Activated T-helper 1 cell treated with Interleukin-2 at 50 U/mL for 16 hours (primary cell): ENCODE measurements at places on chromosomes 13 and 19.
A peak's percentile ranks its signal among the peaks of the same experiment; 100 is the strongest.

- no peak for DNase-seq
Observed at GRCh38 chr19:46958532-46958931, 61.1 kb upstream of the NPAS1 start.

GRCh38 chr13:110780422-110780821 is 66.9 kb downstream of the ING1 start:
- DNase-seq = no peak

- no peak for DNase-seq
Observed at GRCh38 chr13:113537909-113538688, 46.5 kb upstream of the TFDP1 start.

DNA sequence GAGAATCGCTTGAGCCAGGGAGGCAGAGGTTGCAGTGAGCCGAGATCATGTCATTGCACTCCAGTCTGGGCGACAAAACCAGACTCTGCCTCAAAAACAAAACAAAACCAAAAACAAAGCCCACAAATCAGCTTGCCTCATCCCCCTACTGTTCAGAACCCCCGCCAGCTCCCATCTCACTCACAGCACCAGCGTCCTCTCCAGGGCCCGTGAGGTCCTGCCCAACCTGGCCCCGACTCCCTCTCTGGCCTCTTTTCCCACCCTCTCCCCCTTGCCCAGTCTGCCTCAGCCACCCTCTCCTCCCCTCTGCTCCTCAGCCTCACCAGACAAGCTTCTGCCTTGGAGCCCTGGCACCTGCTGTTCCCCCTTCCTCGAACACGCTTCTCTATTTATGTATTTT is 3.8 kb downstream of the SLC8A2 start:
- DNase-seq = no peak

DNA sequence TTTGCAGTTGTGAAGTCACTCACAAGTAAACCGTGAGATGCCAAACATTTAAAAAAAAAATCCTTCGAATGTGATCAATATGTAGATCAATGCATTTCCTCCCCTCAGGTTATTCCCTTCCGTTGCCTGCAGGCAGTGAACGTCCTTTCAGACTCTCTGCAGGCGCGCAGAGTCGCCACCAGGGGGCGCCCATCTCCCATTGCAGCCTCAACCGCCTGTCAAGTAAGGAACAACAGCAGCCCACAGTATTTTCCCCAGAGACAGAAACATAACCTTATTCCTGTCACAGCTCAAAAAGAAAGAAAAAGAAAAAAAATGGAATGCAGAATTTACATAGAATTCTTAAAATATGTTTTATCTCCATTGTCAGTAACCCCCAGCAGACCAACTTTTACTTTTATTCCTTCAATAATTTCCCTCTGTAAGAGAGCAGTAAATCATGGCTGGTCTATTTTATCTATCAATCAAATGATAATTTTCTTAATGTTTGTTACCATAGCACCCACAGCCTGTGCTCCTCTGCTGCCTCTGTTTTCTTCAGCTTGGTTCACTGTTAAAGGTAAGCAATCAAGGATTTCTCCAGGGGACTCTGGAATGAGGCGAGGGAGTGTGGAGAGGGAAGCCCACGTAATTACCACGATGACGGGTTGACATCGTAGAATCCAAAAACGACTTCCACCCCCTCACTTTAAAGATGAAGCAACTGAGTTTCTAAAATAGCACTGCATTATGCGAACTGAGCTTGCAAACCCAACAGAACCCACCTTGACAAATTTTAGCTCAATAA is 637.6 kb upstream of the ARGLU1 start:
- DNase-seq = peak; percentile 27

DNA sequence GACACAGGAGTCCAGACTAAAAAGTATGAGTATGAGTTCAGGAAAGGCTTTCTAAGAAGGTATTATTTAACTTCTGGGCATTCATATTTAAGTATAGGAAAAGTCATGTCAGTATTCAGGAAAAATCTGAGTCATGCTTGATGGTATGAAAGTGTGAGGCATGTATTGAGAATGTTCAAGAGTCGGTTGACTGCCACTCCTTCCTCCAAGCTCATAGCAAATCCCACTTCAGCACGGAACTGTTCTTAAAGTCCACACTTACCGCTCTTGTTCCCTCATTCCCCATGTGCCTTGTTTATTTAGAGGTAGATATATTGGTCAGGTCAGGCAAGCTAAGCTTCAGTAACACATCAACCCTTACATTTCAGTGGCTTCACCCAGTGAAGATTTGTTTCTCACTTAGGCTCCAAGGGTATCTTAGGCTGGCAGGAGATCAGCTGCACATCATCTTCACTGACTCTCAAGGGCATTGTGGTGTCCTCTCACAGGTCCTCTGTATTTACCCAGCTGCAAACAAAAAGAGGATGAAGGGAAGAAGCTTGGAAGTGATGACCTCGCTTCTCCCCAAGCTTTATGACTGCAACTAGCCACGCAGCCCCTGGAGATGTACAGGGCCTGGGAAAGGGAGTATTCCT is 1189.2 kb downstream of the EFNB2 start:
- DNase-seq = no peak

DNA sequence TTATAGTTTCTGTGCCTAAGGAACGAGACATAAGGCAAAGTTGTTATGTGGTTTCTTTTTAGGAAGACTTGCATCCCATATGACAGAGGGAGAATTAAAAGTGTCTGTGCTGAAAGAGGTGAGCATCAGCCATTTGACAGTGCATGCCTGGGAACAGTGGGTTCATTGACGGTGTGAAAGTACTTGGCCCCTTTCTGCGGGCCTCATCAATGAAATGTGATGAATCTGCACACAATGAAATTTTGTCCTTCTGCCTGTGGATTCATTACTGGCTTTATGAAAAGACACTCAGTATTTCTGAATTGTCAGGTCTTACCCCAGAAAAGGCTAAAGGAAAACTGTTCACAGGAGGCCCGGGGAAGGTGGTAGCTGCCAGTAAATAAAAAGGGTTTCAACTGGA is 295.8 kb downstream of the FOXO1 start:
- no peak for DNase-seq

DNA sequence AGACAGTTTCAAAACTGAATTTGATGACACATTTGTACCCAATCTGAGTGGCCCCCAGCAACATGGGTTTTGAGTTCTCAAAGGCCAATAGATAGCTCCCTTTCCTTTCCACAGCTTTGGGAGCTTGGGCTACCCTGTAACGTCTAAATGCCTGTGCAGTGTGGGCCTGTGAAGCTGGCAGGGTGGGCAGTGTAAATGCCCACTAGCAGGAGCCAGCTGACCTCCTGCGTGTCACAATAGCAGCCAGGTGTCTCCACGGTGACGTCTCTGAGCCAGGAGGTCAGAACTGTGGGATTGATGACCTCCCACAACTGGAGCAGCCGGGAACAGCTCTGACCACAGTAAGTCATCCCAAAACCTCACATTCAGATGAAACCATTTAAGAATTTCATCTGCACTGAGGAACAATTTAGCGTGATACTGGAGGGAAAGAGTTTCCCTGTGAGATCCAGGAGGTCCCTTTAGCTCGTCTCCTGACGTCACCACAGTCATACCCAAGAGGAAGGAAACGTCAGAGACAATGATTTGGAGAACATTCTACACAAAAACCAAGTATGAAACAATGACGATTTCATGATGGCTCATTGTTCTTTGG is at the start of gene IPO5:
Gene IPO5 (plus strand): TSS at position 300 of the 595 bp plus-strand sequence. CDS start 23,022 bp downstream, outside the sequence.
- DNase-seq = no peak

- DNase-seq = peak; percentile 65
Observed at GRCh38 chr19:35248310-35249145, at the start of gene LSR. LSR (plus strand) TSS chr19:35249002; CDS start chr19:35249023, 21 bp downstream.

DNA sequence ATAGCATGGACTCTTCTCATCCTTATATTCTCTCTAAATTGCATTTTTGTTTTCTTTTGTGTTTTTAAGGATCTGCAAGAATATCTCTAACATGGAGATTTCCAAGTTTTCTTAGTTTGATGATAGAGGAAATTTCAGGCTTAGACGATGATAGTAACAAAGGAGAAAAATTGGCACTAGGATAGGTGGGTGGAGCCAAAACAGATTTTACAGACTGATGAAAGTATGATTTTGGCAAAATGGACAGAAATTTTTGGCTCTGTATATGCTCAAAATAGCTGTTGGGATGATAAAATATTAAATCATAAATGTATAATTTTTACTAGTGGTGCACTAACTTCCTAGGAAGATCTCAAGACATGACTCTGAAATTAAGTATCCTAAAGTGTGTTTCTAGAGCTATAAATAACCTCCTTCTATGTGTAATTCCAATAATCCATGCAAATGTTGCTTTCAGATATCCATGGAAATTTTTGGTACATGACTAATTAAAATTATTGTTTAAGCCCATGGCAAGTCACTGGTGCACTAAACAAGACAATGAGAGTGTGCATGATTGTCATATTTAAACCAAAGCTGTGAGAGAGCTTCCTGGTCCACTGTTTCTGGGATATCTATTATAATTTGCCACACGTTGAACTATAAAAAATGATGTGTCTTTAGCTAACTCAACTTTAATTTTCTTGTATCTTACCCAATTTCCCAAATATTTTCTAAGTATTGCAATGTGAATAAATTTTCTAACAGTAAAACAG is 55.8 kb upstream of the NBEA start:
- DNase-seq = no peak

DNA sequence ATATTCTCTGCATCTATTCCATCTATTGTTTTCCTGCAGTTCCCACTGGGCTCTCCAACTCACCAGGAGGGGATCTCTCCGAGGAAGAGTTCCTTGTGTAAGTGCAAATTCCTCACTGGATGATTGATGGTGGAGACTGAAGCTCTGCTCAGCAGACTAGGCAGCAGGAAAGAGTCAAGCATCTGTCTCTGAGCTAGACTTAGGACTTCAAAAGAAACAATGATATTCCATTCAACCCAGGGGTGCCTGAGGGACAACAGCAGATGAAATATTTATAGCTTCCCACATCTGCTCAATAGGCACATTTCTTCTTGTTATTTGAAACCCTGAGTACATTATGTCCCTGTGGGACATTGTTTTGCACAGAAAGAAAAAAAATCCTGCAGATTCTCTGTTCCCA is at the start of the genes OR7A5 and OR7C1:
Gene OR7A5 (minus strand): TSS at position 175 of the 400 bp plus-strand sequence. CDS start 6,944 bp downstream, outside the sequence.
Gene OR7C1 (minus strand): TSS at position 175 of the 400 bp plus-strand sequence. CDS start 35,049 bp downstream, outside the sequence.
- no peak for DNase-seq

GRCh38 chr13:45166858-45167257 is 34.0 kb downstream of the KCTD4 start:
- no peak for DNase-seq

GRCh38 chr19:18385675-18386542 is at the start of gene GDF15:
GDF15 (plus strand) TSS chr19:18386158; CDS start chr19:18386190, 32 bp downstream.
- no peak for DNase-seq

DNA sequence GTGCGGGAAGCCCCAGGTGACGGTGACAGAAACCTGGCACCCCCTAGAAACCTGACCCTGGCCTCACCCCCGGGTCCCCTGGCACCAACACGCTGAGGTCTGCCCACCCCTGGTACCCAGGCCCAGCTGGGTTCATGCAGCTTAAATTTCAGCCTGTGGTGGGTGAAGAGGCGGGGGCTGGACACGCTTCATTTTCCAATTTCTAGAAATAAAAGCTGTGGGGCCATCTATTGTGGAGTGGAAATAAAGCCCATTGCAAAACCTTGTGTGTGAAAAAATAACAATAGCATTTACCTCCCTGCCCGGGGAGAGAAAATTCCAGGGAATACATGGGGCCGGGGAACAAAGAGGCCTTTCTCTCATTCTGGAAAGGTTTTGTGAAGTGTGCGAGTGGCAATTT is 7.5 kb upstream of the FUT5 start:
- DNase-seq = no peak

GRCh38 chr19:4362831-4363545 is 19.6 kb downstream of the MPND start:
- DNase-seq = no peak

DNA sequence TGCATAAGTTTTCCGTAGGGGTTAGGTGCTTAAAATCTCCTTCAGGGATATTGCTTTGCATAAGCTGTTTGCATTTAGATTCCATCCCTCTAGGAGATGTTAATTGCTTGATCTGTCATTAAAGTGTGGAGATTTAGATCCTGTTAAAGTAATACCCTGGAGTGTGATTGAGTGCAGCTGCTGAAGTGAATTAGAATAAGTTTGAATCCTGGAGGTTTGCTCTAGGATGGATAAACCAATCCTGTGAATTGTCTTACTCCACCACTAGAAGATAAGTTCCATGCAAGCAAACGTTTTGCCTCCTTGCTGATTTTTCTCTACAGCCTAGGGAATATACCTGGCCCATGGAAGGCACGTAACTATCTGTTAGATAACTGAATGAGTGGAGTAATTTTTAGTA is 1487.2 kb upstream of the PRR20A start:
- DNase-seq = no peak

GRCh38 chr13:24184882-24185281 is 24.4 kb downstream of the SPATA13 start:
- DNase-seq = no peak

DNA sequence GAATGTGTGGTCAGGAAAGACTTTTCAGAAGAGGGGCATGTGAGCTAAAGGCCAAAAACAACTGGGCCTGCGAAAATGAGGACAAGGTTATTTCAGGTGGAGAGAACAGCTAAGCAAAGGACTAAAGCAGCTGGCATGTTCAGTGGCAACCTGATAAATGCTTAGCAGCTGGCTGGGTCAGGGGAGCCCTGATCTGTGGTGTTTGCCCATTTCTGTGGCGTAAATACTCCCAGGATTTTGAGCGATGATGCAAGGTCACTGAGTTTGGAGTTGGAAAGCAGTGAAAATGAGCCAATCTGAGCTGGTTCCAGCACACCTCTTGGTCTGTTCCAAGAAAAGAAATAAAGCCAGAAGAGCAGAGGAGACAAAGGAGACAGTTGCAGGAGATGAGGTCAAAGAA is 704.3 kb downstream of the UQCRFS1 start:
- DNase-seq = no peak

DNA sequence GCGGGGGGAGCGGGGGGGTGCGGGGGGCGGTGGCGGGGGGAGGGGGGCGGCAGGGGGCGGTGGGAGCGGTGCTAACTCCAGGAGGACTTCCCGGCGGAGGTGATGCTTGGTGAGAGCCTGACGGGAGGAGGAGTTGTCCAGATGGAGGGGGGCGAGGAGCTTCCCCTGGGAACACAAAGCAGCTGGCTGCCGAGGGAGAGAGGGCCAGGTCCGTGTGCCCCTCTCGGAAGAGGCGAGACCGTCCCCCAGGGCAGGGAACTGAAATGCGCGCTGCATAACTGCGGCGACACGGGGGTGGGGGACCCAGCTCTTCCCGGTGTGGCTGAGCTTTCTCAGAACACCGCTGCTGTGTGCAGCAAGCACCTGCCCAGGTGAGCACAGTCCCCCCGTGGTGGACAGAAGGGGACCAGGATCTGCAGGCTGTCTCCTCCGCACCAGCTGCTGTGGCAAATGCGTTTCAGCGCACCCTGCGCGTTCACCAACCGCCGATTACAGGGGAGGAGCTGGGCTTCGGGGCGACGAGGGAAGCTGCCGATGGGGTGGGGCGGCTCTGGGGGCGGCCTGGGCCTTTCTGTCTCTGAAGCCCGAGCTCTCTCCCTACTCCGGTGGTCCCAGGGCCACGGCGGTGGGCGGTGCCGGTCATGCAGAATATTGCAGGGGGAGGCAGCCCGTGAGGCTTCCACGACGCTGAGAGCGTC is 54.7 kb upstream of the F7 start:
- DNase-seq = no peak

GRCh38 chr19:2455851-2456570 is 748 bp downstream of the LMNB2 start:
- DNase-seq = peak; percentile 22

- DNase-seq = no peak
Observed at GRCh38 chr13:106100171-106100919, 435.1 kb downstream of the EFNB2 start.
